ENCODE measurements at places on chromosomes 16 and 17.

DNA sequence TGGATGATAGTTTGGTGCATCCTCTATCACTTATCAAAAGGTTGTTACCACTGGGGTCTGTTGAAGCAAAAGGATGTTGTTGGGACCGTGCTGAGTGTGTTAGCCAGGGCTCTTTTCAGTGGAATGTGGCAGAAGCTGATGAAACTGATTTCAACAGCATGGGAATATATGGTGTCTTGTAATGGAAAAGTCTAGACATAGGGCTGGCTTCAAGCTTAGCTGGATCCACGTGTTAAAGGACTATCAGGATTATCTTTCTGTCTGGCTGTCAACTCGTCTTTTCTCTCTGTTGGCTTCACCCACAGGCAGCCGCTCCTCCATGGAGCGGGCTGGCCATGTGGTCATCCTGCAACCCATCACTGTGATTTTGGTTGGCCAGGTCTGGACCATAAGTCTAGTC is 8.7 kb downstream of the SNX29 start:
- no peak for DNase-seq

GRCh38 chr16:20114356-20114755 is 40.7 kb upstream of the GPR139 start:
- no peak for DNase-seq

DNA sequence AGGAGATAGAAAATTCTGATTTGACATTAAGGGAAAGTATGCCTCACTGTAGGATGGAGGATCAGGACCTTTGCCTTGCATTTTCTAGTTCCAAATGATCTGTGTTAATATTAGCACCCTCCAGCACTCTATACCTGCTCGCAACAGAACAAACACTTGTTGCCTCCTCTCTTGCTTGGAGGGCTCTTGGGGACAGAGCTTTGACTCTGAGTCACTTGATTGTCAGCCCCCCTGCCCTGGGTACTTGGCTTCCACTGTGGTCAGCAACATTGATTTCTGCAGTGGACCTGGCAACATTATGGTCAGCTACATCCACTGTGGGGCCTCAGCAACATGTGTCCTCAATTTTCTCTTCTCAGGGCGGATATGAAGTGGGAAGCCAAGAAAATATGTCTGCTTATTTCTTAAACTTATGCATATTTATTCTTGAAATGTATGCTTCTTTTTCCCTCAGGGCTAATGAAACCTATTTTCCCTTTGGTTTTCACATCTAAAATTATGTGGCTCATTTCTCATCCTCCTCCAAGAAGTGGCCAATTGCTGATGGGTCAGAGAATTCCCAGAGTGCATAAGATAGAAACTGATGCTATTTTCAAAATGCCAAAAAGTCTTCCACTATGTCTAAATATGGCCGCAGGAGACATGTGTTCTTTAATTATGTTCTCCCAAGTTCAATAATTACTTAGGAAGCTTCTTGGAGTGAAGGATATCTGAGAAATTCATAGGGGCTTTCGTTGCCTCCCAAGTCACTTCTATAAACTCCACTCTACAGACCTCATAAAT is 94.6 kb upstream of the SMIM36 start:
- no peak for DNase-seq

GRCh38 chr16:47470810-47471209 is 9.7 kb downstream of the PHKB start:
- DNase-seq = no peak

GRCh38 chr17:13864521-13864920 is 204.8 kb upstream of the COX10 start:
- DNase-seq = no peak

- no peak for DNase-seq
Observed at GRCh38 chr16:11402745-11403533, 57.7 kb downstream of the RMI2 start.

- no peak for DNase-seq
Observed at GRCh38 chr16:934178-934577, 36.6 kb downstream of the LMF1 start.

GRCh38 chr16:79713609-79714309 is 113.2 kb upstream of the MAF start:
- DNase-seq = no peak

- no peak for DNase-seq
Observed at GRCh38 chr17:65434251-65434650, 127.2 kb downstream of the AXIN2 start.

GRCh38 chr16:51971184-51971583 is 575.8 kb downstream of the TOX3 start:
- no peak for DNase-seq

DNA sequence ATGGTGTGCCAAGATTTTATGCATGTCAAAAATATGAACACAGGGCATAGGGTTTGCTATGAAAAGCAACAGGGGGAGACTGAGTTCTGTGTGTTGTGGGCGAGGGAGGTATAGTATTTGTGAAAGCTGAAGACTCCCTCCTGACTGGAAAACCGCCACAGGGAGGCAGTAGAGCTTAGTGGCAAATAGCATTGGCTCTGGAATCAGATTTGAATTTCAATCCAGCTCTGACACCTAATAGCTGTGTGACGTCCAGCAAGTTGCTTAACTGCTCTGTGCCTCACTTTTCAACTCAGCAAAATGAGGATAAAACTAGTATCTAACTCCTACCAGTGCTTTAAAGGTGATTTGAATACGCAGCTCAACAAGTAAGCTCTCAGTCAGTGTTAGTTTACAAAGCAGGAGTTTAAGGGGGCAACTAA is 22.0 kb downstream of the KPNA2 start:
- no peak for DNase-seq

DNA sequence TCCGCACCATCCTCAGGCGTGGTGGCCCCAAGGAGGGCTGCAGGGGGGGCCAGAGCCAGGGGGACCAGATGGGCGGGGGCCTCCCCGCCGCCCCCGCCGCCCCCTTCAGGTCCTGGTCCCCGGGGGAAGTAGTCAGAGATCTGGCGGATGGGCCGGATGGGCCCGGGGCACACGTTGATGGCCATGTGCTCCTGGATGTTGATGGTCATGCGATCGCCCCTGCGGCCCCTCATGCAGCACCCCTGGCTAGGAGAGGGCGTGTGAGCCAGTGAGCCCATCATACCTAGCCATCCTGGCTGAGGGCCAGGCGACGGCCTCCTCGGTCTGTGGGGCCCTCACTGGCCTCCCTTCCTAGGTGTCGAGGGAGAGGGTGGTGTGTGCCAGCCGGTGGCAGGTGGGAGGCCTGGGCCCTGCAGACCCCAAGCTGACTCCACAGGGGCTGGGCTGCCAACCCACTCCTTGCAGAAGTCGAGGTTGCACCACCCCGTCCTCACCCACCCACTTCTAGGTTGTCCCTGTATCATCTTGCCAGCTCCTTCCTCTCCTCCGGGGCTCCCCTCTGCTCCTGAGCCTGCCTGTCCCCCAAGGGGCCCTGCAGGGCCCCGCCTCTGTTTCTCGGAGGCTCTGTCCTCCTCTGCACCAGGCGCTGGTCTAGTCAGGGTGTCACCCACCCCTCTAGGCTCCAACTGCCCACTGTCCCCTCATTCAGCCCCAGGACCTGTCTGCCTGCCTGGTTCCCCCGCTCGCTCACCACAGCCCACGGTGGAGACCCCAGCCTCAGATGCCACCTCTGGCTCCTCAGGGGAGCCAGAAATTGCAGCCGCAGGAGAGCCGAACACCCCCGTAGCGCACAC is 610 bp downstream of the DOC2A start:
- no peak for DNase-seq

GRCh38 chr17:17831208-17832031 is 5.4 kb downstream of the SREBF1 start:
- no peak for DNase-seq

DNA sequence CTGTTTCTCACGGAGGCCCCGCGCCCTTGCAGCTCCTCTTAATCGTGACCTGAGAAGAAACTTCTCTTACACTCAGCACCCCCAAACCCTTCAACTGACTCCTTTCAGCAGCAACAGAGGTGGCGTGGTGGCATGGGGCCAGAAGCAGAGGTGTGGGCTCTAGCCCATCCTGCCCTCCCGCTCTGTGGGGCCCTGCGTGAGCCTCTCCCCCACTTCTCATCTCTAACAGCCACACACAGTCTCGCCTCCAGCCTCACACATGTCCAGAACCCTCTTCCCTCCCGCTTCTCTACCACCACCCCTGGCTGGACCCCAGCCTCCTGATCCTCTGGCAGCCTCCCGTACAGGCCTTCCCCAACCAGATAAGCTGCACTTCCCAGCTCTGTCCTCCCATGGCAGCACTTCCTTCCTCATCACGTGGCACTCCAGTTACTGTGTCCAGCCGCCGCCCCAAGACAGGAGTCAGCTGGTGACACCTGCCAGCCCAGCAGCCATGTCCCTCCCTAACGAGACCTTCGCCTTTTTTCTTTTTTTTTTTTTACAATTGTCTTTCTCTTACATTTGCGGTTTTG is 30.5 kb downstream of the NSMCE1 start:
- no peak for DNase-seq

GRCh38 chr16:46748775-46749705 is 896 bp upstream of the MYLK3 start:
- no peak for DNase-seq

GRCh38 chr16:2194166-2194834 is 2.1 kb downstream of the CASKIN1 start:
- DNase-seq = no peak

- no peak for DNase-seq
Observed at GRCh38 chr17:22300177-22300576, 607.9 kb downstream of the KCNJ18 start.

GRCh38 chr16:50299508-50300105 is 33.3 kb downstream of the ADCY7 start:
- DNase-seq = no peak
